ENCODE measurements at places on chromosomes 4 and X.

DNA sequence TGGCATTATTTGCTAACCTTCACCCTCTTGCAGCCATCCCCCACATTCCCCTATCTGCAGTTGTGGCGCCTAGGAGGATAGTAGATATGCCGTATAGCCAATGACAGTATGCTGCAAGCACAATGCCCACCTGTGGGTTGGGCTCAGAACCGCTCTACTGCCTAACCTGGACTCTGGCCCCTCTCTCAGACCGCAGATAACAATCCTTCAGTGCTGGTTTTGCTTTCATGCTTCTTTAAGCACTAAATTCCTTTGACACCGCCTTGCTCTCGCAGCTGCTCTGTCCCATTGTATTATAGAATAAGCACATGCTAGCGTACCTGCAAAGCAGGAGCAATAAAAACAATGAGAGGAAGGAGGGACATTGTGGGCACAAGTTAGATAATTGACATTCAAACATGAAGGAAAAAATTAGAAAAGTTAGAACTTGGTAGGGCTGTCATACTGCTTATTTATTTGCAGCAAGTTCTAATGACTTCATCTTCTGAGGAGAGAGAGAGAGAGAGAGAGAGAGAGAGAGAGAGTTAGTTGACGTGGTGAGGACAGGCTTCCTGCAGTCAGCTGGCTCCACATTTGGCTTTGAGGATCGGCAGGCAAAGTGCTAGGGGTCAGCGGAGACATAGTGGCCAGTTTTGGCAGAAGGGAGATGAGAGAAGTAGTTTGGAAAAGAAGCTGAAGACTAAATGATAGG is 55.8 kb downstream of the WWC2 start:
- DNase-seq = no peak

DNA sequence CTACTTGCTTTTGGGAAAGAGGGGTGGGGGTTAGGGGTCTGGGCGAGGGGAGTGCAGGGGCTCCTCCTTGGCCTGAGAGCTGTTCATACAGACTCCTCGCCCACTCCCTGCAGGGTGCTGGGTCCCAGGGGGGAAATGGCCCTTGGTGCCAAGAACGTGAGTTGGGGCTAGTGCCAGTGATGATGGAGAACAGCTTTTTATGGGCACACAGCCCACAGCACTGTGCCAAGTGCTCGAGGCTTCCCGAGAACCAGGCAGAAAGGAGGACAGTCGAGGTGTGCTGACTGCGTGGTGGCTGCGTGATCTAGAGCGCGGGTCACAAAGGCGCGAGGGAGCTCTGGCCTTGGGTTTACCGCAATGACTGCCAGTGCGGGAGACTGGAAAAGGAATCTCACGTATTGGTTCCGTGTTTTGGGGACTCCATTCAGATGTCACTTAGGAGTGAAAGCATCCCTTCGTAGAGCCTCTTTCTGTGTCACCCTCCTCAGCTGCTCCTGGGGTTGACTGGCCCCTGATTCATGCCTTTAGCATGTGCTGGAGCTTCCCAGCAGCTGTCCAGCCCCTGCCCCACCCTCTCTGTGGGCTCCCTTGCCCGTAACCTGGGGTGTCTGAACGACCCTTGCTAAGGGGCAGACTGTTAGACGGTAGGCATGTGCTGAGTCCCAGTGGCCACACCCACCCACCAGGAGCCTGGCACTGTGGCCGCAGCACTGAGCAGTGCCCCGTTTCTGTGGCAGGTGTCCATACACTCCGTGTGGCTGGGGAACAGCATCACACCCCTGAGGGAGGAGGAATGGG is 20.9 kb upstream of the MSANTD1 start:
- DNase-seq = peak; percentile 75

- no peak for DNase-seq
Observed at GRCh38 chr4:128006592-128006991, 41.4 kb downstream of the ABHD18 start.

DNA sequence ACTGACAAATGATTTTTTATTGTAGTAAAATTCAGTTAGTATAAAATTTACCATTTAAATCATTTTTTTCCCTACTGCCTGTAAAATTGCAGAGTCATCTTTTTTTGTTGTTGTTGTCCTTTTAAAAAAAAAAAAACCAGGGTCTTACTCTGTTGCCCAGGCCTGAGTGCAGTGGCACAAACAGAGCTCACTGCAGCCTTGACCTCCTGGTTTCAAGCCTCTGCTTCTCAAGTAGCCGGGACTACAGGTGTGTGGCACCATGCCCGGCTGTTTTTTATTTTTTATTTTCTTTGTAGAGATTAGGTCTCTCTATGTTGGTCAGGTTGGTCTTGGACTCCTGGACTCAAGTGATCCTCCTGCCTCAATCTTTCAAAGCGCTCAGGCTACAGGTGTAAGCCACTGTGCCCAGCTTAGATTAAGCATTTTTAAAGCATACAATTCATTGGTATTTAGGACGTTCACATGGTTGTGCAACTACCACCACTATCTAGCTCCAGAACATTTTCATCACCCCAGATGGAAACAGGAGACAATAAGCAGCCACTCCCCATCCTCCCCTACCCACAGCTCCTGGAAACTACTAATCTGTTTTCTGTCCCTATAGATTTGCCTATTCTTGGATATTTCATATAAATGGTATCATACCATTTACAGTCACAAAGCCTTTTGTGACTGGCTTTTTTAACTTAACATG is 59.7 kb upstream of the PGRMC2 start:
- no peak for DNase-seq

GRCh38 chr4:80500613-80501012 is 165.1 kb downstream of the CFAP299 start:
- no peak for DNase-seq

DNA sequence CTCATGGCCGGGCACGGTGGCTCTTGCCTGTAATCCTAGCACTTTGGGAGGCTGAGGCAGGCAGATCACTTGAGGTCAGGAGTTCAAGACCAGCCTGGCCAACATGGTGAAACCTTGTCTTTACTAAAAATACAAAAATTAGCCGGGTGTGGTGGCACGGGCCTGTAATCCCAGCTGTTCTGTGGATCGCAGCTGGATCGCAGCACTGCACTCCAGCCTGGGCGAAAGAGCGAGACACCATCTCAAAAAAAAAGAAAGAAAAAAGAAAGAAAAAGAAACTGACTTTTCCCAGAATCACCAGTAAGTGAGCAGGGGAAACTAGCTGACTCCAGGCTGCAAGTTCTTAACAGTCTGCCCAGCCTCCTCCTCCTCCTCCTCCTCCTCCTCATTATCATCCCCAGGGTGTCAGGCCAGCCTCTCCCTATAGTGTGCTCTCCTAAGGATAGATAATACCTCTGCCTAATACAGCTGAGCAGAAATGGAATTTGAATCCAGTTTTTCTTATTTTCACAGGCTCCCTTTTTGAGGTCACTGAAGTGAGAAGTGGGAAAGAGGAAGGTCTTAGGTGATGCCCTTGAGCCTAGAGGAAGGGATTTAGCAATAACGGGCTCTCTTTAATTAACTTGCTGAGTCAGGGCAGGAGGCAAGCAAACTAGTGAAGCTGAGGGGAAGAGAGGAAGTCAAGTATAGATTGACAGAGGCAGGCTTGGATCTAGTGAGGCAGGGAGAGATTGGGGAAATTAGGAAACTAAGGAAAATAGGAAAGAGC is 11.8 kb upstream of the ELF2 start:
- DNase-seq = no peak

DNA sequence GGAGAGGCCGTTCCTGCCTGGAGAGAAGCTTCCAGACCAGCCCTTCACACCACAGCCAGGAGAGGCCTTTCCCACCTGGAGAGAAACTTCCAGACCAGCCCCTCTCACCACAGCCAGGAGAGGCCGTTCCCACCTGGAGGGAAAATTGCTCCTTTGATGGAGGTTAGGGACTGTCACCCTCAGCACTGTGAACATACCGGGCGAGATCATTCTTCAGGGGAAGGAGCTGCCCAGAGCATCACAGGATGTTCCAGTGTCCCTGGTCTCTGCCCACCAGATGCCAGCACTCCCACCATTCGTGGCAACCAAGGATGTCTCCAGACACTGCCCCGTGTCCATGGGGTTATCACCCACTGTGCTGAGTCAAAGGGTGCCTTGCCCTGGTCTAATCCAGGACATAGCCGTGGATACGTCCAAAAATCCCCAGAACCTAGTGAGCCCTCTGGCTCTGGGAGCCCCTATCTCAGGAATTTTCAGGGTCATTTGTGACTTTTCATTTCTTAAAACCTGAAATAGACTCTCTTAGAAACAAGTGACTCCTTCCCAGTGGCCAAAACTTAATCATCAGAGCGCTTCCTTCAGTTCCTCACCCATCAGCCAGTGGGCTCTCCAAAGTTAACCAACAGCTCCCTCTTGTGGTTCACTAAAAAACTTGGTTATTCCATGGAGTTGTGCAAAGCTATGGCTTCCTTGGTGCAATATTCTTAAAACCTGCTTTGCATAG is 80.2 kb downstream of the CRMP1 start:
- no peak for DNase-seq

Measured in aorta (tissue), 5 donors.